Left ventricle myocardium superior (tissue), 1 donor: ENCODE measurements at places on chromosomes 4 and X. TPM values are rescaled to one million over a fixed set of nuclear protein-coding genes. Genes with fewer than 3 reads are reported as not detected.

NXF2B gene
- total RNA-seq = not detected

CLNK gene
- not detected for total RNA-seq

BST1 gene
- total RNA-seq = 3.6 TPM

CNOT6L gene
- total RNA-seq = 24.0 TPM

MAGED2 gene
- 60.3 TPM for total RNA-seq

SOD3 gene
- total RNA-seq = 69.8 TPM

CXCL6 gene
- total RNA-seq = 0.30 TPM

ODAPH gene
- not detected for total RNA-seq

EMCN gene
- total RNA-seq = 39.6 TPM

CENPVL1 gene
- total RNA-seq = not detected

SHROOM3 gene
- total RNA-seq = 14.2 TPM

RHOXF2B gene
- total RNA-seq = not detected

MAGEC3 gene
- not detected for total RNA-seq

NDP gene
- not detected for total RNA-seq

DOCK11 gene
- total RNA-seq = 3.3 TPM

CSAG1 gene
- total RNA-seq = not detected

NKX6-1 gene
- not detected for total RNA-seq

CSAG3 gene
- not detected for total RNA-seq

CT45A2 gene
- total RNA-seq = not detected
